Activated CD8-positive, alpha-beta T cell treated with anti-CD3 and anti-CD28 coated beads, Interleukin-2, amount 10 ng/mL, durations not matched to agents 7 days and 5 days (primary cell): ENCODE measurements at places on chromosomes 4 and X.

DNA sequence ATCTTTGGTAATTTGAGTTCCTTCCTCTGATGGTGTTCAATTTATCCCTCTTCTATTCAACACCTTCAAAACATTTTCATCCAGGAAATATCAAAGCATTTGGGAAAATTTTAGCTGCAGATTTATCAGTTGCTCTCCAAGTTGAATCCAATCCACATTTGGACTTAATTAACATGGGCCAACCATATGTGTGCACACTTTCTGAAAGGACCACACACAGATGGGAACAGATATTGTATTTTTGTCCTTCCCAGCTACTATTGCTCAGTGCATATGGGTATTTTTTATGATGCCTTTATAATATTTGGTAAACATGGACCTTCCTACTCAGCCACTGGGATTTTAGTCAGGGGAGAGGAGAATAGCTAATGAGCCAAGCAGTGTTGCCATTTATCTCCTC, 65.2 kb downstream of the GLRA2 start:
- H3K27me3 ChIP-seq: no peaks in the 10 kb centered on the region
- no peaks in the 10 kb centered on the region for H3K36me3 ChIP-seq
- H3K4me1 ChIP-seq: no peaks in the 10 kb centered on the region
- DNase-seq: no peak

- no peak overlapping the region for H3K27ac ChIP-seq
- H3K4me3 ChIP-seq: no peak overlapping the region
- H3K36me3 ChIP-seq: peaks cover 36% of the 10 kb centered on the region
- H3K4me1 ChIP-seq: peaks cover 32% of the 10 kb centered on the region
- H3K27me3 ChIP-seq: no peaks in the 10 kb centered on the region
Measured at GRCh38 chr4:87058356-87059073, 123.7 kb downstream of the AFF1 start.

GRCh38 chr4:145808848-145809512, 129.0 kb downstream of the C4orf51 start:
- H3K27ac ChIP-seq: peak overlapping the region; percentile 39
- H3K27me3 ChIP-seq: no peaks in the 10 kb centered on the region
- H3K4me3 ChIP-seq: no peak overlapping the region
- peaks cover 51% of the 10 kb centered on the region for H3K36me3 ChIP-seq

GRCh38 chr4:4426511-4427120, 39.7 kb downstream of the NSG1 start:
- H3K4me1 ChIP-seq: peaks cover 3% of the 10 kb centered on the region
- no peaks in the 10 kb centered on the region for H3K36me3 ChIP-seq
- no peak overlapping the region for H3K27ac ChIP-seq
- H3K27me3 ChIP-seq: no peaks in the 10 kb centered on the region
- no peak overlapping the region for H3K4me3 ChIP-seq
